Esophagus mucosa (tissue), 1 donor: ENCODE measurements at places on chromosomes 12 and 14. TPM values are rescaled to one million over a fixed set of nuclear protein-coding genes. Genes with fewer than 3 reads are reported as not detected.

- ATAC-seq: no peak
These were observed 262.0 kb upstream of the G2E3 start for GRCh38 chr14:30296931-30297405.

GRCh38 chr12:31406345-31406744 is 80.4 kb upstream of the SINHCAF start:
- ATAC-seq: no peak

- ATAC-seq: no peak
These were observed 16.9 kb downstream of the WSB2 start for GRCh38 chr12:118044075-118044474.

GRCh38 chr14:74938531-74939495 is 15.8 kb upstream of the RPS6KL1 start:
- no peak for ATAC-seq

DNA sequence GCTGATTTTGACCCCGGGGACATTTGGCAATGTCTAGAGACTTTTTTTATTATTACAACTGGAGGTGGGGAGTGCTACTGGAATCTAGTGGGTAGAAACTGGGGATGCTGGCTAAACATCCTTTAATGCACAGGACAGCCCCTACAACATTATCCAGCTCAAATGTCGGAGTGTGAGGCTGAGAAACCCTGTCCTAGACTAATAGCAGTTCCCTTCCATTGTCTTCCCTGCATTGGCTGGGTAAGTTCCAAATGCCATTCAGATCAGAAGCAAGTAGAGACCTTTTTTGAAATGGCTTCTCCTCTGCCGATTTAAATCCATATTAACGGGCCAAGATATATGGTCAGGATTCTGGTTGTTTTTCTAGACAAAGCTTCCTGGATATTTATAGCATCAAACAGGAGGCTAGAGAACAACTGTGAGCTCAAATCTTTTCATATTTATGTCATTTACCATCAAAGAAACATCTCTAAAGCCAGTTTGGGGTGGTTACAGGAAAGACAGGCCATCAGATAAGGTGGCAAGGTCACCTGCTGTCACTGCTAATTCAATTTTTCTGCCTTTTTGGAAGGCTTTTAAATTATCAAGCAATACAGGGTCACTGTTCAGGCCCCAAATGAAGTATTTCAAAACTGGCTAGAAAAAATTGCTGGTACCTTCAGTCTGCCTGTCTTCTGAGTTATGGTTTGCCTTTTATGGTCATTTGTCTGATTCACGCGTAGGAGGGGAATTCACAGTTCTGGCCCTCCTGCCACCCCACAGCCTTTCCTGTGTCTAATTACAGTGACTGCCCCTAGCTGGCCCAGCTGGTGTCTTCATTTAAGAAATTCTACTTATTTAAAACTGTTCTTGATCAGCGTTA is 20.1 kb upstream of the AKAP5 start:
- peak; percentile 37 for ATAC-seq

DNA sequence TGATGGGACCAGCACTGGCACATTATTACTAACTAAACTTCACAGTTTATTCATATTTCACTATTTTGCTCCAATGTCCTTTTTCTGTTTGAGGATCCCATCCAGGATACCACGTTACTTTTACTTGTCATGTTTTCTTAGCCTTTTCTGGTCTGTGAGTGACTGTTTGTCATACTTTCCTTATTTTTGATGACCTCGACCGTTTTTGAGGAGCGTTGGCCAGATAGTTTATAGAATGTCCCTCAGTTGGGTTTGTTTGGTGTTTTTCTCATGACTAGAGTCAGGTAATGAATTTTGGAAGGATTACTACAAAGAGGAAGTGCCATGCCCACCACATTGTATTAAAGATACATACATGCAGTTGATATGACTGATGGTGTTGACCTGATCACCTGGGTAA is 199.4 kb upstream of the CCND2 start:
- ATAC-seq: no peak

DNA sequence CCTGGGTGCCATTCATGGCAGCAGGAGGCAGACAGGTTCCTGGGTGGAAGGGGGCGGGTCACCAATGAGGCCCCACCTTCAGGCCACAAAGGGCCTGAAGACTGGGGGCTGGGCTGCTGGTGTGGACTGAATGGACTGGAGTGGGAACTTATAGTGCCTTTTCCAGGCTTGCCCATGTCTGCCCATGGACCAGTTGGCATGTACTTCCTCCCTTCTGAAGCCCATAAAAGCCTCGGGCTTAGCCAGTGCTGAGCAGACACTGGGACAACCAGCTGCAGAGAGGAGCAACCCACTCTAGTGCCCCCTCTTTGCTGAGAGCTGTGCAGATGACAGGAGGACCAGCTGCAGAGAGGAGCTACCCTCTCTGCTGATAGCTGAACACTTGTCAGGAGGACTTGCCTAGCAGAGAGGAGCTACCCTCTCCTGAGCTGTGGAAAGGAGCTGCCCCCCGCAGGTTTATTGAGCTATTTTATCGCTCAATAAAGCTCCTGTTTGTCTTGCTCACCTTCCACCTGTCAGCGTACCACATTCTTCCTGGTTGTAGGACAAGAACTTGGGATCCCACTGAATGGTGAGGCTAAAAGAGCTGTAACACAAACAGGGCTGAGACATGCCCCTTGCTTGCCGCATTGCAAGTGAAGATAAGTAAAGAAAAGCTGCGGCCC is 34.0 kb downstream of the APAF1 start:
- ATAC-seq: no peak

DNA sequence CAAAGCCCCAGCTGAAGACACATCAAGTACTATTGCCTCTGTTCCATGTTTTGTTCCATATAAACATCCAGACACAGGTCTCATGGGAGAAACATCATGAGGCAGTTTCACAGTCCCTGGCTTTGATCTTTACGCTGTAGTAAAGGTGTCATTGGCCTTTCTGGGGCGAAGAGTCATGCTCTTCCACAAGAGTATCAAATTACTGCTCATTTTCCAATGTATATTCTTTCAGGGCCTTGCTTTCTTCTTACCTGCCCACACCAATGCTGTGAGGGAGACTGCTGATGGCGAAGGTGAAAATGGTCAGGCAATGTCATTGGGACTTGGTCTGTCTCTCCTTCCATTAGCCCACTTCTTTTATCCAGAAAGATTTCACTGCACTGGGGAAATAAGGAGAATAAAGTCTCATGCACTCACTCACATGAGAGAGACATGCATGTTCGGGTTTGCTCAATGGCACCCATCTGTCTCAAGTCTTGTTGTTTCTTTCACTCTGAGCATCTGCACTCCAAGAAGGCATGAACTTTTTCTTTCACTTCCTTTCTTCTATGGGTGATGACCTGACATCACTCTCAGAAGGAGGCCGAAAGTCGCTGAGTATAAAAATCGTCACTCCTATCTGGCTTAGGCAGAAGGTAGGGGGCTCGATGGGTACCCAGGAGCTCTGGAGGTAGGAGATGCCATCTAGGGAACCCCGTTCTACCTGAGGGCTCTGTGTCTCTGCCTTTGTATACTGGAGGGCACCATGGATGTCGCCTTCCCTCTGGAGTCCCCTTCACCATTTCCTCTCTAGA is 1.3 kb upstream of the JDP2 start:
- ATAC-seq: no peak

- ATAC-seq: no peak
These were observed 56.0 kb downstream of the PTPRB start for GRCh38 chr12:70581208-70581607.

- no peak for ATAC-seq
These were observed 1.5 kb upstream of the EP400 start for GRCh38 chr12:131948166-131948712.

GRCh38 chr14:104157016-104157928 is 18.9 kb downstream of the KIF26A start:
- no peak for ATAC-seq

- no peak for ATAC-seq
These were observed 40.3 kb downstream of the LEMD3 start for GRCh38 chr12:65209655-65210043.

DNA sequence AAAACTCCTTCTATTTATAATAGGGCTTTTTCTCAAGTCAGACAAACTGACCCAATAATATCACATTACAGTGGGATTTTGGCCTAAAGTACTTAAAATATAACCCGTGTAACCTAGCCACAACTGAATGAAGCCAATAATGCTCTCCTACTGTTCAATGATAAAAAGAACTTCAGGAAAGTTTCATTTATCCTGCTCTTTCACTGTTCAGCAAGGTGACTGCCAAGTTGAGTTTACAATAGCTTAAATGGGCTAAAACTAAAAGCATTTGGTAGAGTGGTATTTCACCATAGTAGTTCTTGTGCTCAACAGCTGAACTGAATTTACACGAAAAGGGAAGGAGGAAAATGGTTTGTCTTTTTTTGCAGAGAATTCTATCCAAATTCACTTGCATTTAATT is 49.8 kb downstream of the CNTN1 start:
- no peak for ATAC-seq

GRCh38 chr12:5487948-5488625 is 56.2 kb downstream of the NTF3 start:
- ATAC-seq: no peak

DNA sequence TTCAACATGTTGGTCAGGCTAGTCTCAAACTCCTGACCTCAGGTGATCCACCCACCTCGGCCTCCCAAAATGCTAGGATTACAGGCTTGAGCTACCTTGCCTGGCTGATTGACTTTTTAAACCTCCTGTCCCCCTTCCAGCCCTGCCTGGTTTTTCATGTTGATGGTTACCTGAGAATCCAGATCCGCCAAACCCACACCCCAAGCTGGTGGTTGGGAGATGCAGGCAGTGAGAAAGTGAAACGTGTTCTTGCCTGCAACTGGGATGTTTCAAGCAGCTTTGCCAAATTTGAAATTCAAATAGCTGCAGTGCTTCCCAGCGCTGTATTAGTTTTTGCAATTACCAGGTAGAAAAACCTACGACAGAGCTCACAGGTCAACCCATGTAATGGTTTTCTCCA is 238.3 kb upstream of the PWP1 start:
- ATAC-seq: peak; percentile 73

GRCh38 chr12:127108360-127109215 is 1158.4 kb upstream of the TMEM132C start:
- peak; percentile 79 for ATAC-seq

The NACA gene
- total RNA-seq: 786 TPM

The INSM2 gene
- not detected for total RNA-seq

The YY1 gene
- total RNA-seq: 44.5 TPM

The ABCC9 gene
- 3.0 TPM for total RNA-seq

The NANOG gene
- 0.52 TPM for total RNA-seq

The ACRBP gene
- total RNA-seq: 0.56 TPM

The GPR137C gene
- total RNA-seq: 0.16 TPM

The AHNAK2 gene
- total RNA-seq: 184 TPM

The TMPRSS12 gene
- not detected for total RNA-seq
